ENCODE measurements at places on chromosomes 1 and 21.

DNA sequence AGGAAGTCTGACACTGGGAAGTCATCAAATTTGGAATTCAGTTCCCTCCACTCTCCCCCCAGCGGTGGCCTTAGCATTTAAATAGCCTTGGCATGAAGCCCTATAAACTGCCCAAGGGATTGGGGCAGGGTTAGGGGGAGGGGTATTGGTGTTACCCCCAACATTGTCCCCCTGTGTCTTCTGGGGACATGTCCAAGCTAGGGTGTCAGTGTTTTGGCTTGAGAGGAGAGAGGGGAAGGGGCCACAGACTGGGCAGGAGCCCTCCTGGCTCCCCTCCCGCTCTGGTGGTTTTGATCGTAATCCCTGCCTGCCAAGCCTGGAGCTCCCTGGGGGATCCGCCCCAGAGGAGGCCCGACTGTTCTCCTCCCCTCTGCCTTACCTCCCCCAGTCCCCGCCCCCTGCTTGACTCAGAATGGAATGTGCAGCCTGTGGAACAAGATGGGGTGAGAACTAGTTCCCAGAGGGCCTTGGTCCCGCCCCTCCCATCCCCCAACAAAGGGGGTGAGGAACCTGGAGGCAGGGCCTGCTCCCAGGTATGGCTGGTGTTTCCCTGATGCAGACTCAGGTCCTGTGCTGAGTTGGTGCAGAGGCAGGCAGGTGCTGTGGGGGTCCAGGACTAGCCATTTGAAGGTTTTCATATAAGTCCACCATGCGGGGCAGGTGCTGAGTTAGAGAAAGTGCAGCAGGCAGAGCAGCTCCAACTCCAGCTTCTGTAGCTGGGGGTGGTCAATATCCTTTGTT lies 7.4 kb downstream of the SOX13 start:
- ATAC-seq: peak; percentile 97

GRCh38 chr1:113872219-113872935 lies 865 bp upstream of the PTPN22 start:
- ATAC-seq: no peak

- no peak for ATAC-seq
Observed at GRCh38 chr1:220241072-220241663, 31.1 kb downstream of the RAB3GAP2 start.

GRCh38 chr1:214635086-214635485 lies 32.1 kb downstream of the CENPF start:
- ATAC-seq: no peak

All from motor neuron (in vitro differentiated cells).